ENCODE measurements at places on chromosomes 2 and 18.

GRCh38 chr18:79379931-79380815 is 15.6 kb upstream of the NFATC1 start:
- DNase-seq, result no peak

- DNase-seq, result no peak
Observed at GRCh38 chr2:23926290-23926749, 603 bp downstream of the ATAD2B start.

GRCh38 chr18:21316296-21316695 is 74.3 kb downstream of the GREB1L start:
- no peak for DNase-seq

DNA sequence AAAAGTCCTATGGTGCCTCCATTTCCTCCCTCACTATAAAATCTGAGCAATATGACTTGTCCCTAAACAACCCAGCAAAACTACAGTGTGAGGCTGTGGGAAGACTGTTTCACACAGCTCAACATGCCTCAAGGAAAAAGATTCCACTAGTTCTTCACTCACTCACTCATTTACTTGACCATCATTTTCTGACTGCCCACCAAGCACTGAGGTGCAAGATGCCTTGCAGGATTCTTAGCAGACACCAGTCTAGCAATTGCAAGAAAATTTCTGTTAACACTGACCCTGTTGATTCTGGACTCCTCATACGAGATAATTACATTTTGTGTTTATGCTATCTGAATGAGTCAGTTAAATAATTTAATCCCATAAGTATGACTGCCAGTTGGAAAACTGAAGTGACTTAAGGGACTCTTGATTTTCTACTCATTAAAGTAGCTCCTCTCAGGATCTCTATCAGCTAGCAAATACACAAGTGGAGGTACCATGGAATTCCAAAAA is 51.9 kb upstream of the PCBP1 start:
- DNase-seq, result no peak

DNA sequence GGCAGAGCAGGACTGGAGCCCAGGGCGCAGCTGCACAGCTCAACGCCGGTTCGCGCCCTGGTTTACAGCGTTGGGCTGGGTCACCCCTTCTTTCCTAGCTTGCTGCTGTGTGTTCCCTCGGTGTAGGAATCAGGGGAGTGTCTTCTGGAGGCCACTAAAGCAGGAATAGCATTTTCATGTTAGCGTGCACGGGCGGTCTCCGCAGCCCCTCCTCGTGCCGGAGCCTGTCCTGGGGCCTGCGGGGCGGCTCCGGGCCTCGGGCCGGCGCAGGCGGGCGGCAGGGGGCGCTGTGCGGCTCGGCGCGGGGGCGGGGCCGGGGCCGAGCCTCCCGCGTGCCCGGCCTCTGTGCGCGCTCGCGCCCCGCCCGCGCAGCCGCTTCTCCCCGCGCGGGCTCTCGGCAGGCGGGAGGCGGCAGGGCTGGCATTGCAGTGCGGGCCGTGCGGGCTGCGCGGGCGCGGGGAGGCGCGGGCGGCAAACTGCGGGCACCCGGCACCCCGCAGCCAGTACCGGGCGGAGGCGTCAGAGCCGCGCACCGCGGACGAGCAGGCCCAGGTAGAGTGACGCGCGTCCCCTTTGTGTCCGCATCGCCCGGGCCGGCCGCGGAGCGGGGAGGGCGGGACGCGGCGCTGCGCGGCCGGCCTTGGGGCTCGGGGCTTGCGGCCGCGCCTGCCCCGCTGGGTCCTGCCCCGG is at the start of gene RNF144A:
RNF144A (plus strand) TSS at position 342 of the 690 bp plus-strand sequence. CDS start 79,515 bp downstream, outside the sequence.
- peak; percentile 48 for DNase-seq

GRCh38 chr18:27223526-27224291 is 38.6 kb upstream of the CHST9 start:
- no peak for DNase-seq

DNA sequence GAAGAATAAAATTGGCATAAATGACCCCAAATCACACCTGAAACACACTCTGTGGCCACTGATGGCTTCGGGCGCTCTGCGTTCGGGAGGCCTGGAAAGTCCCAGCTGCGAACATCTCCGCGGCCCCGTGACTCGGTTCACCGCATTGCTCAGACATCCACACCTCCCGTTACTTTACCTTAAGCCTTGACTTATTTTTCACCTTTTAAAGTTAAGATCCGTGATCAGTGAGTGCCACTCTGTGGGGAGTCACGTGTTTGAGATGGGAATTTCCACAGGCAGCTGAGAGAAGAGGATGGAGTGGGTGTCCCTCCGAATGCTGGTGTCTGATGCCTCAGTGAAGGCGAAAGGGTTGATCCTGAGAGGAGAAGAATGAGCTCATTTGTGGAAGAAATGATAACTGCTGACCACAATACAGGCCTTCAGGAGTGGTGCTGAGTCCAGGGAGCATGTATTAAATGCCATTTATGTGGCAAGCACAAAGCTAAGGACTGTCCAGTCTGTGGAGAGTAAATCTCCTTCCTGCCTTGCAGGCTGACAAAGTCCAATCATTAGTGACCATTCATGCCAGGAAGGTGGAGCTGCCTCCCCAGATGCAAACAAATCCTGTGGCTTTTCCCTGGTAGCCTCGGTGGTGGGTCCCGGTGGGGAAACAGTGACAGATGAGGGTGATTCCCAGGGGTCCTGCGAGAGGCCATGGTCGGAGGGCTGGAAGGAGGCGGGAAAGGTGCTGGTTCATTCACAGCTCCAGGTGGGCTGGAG is 168.8 kb downstream of the RTP5 start:
- DNase-seq, result no peak

DNA sequence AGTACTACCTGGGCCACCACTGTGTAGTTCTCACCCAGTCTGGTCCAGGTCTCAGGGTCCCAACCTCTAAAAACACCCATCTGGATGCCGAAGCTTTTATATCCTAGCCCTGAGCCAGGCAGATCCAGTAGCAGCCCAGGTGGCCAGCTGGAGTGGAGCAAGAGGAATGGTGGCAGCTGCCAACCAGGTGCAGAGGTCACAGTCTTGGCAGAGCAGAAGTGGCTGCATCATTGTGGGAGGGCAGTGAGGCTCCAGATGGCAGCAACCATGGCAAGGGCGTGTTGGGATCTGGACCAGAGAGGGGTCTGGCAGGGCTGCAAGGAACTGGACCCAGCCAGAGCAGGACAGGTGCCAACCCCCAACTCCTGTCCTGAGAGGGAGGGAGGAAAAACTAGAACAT is 72.2 kb upstream of the AGAP1 start:
- no peak for DNase-seq

DNA sequence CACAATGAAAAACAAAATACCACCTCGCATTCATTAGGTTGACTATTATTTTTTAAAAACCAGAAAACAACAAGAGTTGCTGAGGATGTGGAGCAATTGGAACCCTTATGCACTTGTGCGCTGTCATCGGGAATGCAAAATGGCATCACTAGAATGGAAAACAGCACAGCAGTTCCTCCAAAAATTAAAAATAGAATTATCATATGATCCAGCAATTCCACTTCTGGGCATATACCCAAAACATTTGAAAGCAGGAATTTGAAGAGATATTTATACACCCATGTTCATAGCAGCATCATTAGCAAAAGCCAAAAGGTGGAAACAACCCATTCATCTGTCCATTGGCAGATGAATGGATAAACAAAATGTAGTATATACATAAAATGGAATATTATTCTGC is 11.9 kb upstream of the NMUR1 start:
- DNase-seq, result peak; percentile 41
